ENCODE measurements at places on chromosomes 7 and 10. TPM values are rescaled to one million over a fixed set of nuclear protein-coding genes. Genes with fewer than 3 reads are reported as not detected.

CPA2 gene
- not detected for total RNA-seq

GBF1 gene
- total RNA-seq: 71.9 TPM

CAV2 gene
- 42.5 TPM for total RNA-seq

FAM25C gene
- not detected for total RNA-seq

CYP3A7 gene
- 0.30 TPM for total RNA-seq

H2BK1 gene
- total RNA-seq: not detected

IGF2BP3 gene
- 53.6 TPM for total RNA-seq

OR2A12 gene
- total RNA-seq: not detected

ARL4A gene
- total RNA-seq: 21.0 TPM

PODXL gene
- total RNA-seq: 3.5 TPM

HOXA6 gene
- 5.8 TPM for total RNA-seq

HYCC1 gene
- total RNA-seq: 51.1 TPM

MSMB gene
- total RNA-seq: not detected

WASHC2A gene
- 47.6 TPM for total RNA-seq

UTF1 gene
- not detected for total RNA-seq

KIF11 gene
- 2.4 TPM for total RNA-seq

NOS3 gene
- total RNA-seq: 6.5 TPM

CAMK2B gene
- total RNA-seq: not detected

SLC26A3 gene
- total RNA-seq: not detected

ZNF485 gene
- 2.1 TPM for total RNA-seq

GSTO2 gene
- 2.6 TPM for total RNA-seq

IDI2 gene
- not detected for total RNA-seq

TUBB8 gene
- total RNA-seq: not detected

IFIT1B gene
- total RNA-seq: not detected

HOXA13 gene
- 10.0 TPM for total RNA-seq

SNX10 gene
- total RNA-seq: 0.32 TPM

PRRT4 gene
- total RNA-seq: not detected

ADCY1 gene
- 0.30 TPM for total RNA-seq

MBL2 gene
- total RNA-seq: not detected

PNLIPRP1 gene
- total RNA-seq: not detected

RFC2 gene
- total RNA-seq: 6.2 TPM

CCDC172 gene
- not detected for total RNA-seq

GTF2IRD1 gene
- 23.2 TPM for total RNA-seq

AKR1C1 gene
- 6.8 TPM for total RNA-seq

RSBN1L gene
- total RNA-seq: 17.2 TPM

CCM2 gene
- total RNA-seq: 43.9 TPM

MYH16 gene
- total RNA-seq: under 0.01 TPM

NUTM2B gene
- under 0.01 TPM for total RNA-seq

SPDYE6 gene
- total RNA-seq: not detected

HOXA7 gene
- 1.8 TPM for total RNA-seq

FAM131B gene
- total RNA-seq: 4.0 TPM

VGF gene
- total RNA-seq: 3.0 TPM

PNLIP gene
- not detected for total RNA-seq

SFMBT2 gene
- total RNA-seq: 0.14 TPM

FAM237B gene
- total RNA-seq: not detected

OPN1SW gene
- total RNA-seq: not detected

SPDYE18 gene
- not detected for total RNA-seq

PVRIG gene
- not detected for total RNA-seq

EXOSC1 gene
- total RNA-seq: 27.9 TPM

CALCR gene
- not detected for total RNA-seq
